ENCODE measurements at places on chromosomes 1 and 21.

GRCh38 chr1:35714921-35715567, 3.6 kb downstream of the C1orf216 start:
- no peak for DNase-seq

GRCh38 chr1:15616373-15617172, 685 bp upstream of the DDI2 start:
- DNase-seq, result no peak

DNA sequence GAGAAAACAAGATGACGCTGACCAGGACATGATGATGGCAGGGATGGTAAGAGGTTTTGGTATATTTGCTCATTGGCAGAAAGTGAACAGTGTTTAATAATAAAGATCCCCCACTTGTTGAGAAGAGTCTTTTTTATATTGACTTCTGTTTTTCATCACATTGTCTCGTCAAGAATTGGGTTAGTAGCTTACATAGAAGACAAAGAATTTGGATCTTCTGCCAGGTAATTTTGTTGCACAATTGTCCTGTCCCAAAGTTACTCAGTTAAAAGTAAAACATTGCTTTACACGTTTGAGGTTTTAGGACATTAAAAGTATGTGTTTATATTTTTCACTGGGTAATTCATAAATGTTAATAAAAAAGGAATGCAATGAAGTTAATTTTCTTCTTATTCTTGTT, 48.3 kb upstream of the LAMC2 start:
- DNase-seq, result no peak

- DNase-seq, result no peak
Measured at GRCh38 chr1:226123591-226124471, 61.3 kb downstream of the H3-3A start.

GRCh38 chr1:207920444-207921021, 9.6 kb upstream of the CD34 start:
- DNase-seq, result no peak

- no peak for DNase-seq
Measured at GRCh38 chr1:214532070-214532469, 19.3 kb downstream of the PTPN14 start.

DNA sequence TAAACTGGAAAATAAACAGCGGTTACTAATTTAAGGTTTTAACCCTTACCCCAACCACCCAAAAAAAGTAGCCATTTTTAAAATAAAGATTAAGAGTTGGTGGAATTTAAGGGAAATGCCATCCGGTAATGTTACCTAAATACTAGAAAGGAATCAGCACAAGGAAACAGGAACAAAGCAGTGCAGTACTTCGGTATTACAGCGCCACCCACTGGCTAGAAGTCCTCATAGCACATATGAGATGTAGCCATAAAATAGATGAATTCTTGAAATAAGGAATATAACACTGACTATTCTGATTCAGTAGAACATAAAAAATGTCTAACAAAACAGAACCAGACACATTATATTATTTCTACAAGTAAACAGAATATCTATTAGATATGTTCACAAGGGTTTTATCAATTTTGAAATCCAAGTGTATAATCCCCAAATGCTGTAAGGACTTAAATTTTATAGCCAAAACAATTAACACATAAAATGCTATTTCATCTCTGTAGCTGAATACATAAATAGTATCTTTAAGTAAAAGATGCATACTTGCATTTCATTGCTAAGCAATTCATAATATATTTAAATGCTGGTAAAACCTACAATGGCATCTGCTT, 58.8 kb downstream of the FRRS1 start:
- DNase-seq, result peak; percentile 18

GRCh38 chr1:81876901-81877733, 76.4 kb downstream of the ADGRL2 start:
- no peak for DNase-seq

GRCh38 chr1:169196161-169196560, 89.7 kb downstream of the ATP1B1 start:
- no peak for DNase-seq

DNA sequence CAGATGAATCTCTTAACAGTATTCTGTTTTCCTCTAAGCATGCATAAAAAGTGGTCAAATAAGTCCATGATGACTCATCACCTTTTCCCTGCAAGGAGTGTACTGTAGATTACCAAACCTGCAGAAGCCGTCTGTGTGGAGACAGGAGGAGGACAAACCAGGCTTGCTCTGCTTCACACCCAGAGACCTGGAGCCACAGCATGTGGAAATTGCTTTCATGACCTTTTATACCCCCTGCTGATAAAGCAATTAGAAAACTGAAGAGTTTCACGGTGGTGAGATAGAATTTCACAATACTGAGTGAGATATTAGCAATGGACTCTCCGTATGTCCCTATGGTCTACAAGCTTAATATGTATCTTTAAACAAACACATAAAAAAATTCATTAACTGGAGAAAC, 9.4 kb downstream of the CORT start:
- no peak for DNase-seq

- DNase-seq, result no peak
Measured at GRCh38 chr1:177913762-177914540, 55.9 kb downstream of the SEC16B start.

DNA sequence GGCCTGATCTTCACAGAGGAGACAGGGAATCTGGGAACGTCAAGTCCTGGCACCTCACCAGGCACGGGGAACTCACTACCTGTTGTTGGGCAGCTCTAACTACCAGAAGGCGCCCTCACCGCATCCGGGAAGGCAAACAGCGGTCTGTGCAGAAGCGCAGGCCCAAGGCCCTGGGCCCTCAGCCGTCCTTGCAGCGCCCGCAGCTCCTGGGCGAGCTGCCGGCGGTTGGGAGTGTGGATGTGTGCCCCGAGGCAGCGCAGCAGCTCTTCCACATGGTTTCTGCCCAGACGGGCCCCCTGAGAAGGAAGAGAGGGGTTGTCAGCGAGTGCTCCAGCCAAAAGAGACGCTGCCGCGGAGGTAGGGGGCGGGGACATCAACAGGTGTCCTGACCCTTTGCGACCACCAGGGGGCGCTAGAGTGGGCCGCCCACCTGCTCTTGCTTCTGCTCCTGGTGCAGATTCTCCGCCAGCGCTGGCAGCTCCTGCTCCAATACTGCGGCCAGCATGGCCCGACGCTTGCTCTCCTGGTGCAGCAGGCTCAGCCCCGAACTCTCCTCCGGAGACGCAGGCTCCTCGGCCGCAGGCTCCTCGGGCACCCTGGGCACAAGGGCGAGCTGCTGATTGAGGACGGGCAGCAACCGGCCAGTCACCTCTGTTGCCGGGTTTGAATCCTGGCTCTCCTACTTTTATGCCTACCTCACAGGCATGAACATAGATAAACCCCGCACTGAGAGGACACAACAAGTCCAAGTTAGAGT, 9.3 kb downstream of the MAP3K6 start:
- peak; percentile 23 for DNase-seq

DNA sequence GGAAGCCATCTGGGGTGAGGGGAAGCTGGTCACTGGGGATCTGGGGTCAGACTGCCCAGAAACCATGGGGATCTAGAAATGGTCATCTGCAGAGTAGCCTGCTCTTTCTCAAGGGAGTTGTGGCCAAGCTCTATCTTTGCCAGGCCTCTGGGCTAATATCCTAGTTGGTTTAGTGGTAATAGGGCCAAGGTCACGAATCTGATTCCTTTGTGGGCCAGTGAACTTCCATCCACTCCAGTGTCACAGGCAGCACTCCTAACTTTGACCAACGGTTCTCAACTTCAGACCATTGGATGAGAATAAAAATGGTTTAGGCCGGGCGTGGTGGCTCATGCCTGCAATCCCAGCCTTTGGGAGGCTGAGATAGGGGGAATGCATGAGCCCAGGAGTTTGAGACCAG, 28.1 kb upstream of the PPP2R5A start:
- no peak for DNase-seq

Measured in occipital lobe (tissue), 3 donors.